ENCODE measurements at places on chromosomes 13 and 19.

DNA sequence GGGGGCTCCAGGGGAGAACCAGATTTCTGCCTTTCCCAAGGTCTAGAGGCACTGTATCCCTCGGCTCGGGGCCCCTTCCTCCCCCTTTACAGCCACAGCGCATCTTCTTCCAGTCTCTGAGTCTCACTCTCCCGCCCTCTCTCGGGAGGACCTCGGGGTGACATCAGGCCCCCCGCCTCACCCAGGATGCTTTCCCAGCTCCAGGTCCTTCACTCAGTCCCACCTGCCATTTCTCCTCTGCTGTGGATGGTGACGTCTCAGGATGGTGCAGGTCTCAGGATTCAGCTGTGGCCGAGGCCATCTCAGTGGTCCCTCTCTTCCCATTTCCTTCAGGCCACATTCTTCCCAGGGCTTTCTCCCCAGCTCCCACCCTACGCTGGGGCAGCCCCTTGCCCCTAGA lies 13.6 kb upstream of the KDM4B start:
- no peak for DNase-seq

- no peak for DNase-seq
These were observed 15.9 kb downstream of the SUGP1 start for GRCh38 chr19:19304186-19304965.

DNA sequence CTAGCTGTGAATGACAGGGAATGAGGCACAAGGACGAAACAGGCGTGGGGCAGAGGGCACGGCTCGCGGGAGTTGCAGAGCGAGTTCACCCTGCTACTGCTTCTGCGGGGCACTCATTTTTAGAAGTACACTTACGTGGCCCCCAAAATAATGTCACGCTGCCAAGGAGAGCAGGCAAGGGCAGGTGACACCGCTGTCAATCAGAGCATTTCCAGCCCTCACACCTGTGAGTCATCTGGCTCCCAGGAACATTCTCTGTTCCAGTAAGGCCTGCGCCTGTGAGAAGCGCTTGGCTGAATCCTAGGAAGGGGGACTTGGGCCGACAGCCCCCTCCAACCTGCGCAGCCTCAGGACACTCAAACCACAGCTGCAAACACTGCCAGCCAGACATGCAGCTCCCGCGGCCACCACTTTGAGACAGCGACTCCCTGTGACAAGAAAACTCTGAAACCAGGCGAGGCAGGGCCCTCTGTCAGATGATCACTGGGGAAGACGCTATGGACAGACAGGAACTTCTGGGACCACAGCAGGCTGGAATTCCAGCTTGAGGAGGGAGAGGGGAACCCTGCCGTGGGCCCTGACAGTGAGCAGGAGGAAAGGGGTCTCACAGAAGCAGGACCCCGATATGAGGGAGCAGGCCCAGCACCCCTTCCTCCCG lies 12.7 kb downstream of the DOT1L start:
- no peak for DNase-seq

DNA sequence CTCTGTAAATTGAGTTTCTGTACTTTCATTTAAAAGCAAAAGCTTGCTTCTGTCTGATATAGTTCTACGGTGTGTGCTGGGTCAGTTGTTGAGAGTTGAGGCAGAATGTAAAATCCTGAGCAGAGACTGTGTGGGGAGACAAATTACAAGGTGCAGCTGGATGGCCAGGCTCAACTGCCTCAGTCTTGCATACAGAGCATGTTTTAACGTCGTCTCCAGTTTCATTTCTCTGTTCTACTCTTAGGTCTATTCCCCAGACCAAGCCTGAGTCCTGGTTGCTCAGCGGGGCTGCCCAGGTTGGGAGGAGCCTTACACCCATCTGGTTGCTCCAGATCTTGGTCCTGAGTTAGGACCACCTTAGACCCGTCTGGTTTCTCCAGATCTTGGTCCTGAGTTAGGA lies 54.4 kb upstream of the MEDAG start:
- DNase-seq: no peak

- no peak for DNase-seq
These were observed 4.3 kb downstream of the PTOV1 start for GRCh38 chr19:49855277-49855675.

GRCh38 chr13:31225998-31226675 lies 26.4 kb downstream of the B3GLCT start:
- no peak for DNase-seq

GRCh38 chr13:25678398-25678797 lies 306.6 kb downstream of the ATP8A2 start:
- no peak for DNase-seq

GRCh38 chr13:23621316-23621645 lies 51.1 kb downstream of the TNFRSF19 start:
- no peak for DNase-seq

DNA sequence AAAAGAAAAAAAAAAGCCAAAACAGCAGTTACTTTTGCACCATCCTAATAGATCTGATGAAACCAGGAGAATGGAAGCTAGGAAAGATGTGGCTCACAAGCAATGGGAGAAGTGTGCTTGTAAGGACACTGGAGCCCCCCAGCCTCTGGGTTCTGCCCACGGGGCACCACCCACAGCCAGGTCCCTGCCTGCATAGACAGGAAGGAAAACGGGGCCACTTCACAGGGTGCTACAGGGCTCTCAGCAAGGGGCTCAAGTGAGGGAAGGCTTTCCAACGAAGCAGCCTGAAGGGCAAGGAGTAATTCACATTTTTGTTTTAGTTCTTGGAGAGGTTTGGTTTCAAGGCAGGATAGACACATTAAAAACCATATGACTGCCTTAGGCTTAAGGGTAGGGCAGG lies 42.7 kb downstream of the BRD4 start:
- DNase-seq: no peak

GRCh38 chr19:40155749-40156265 lies 35.4 kb upstream of the MAP3K10 start:
- DNase-seq: no peak

GRCh38 chr19:18520848-18521691 lies 800 bp downstream of the ELL start:
- no peak for DNase-seq

GRCh38 chr19:18263324-18264136 lies 10.7 kb downstream of the IQCN start:
- no peak for DNase-seq

DNA sequence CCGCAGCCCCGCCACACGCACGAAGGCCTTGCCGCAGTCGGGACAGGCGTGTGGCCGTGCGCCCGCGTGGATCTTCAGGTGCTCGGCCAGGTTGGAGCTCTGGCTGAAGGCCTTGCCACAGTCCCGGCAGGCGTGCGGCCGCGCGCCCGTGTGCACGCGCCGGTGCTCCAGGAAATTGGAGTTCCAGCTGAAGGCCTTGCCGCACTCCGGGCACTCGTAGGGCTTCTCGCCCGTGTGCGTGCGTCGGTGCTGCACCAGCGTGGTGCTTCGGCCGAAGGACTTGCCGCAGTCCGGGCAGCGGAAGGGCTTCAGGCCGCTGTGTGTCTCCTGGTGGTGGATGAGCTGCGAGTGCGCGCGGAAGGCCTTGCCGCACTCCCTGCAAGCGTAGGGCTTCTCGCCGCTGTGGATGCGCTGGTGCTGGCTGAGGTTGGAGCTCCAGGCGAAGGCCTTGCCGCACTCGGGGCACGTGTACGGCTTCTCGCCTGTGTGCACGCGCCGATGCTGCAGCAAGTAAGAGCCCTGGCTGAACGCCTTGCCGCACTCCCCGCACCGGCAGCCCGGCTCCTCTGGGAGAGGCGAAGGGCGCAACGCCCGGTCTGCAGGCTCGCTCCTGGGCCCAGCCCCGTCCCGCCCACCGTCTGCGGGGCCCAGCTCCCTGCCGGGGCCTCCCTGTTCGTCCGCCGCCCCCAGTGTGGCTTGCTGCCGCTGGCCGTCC lies 3.6 kb upstream of the A1BG start:
- DNase-seq: no peak

- no peak for DNase-seq
These were observed 98.6 kb downstream of the IRS2 start for GRCh38 chr13:109687559-109688448.

GRCh38 chr13:73776151-73776785 lies 357.9 kb downstream of the KLF12 start:
- DNase-seq: no peak

DNA sequence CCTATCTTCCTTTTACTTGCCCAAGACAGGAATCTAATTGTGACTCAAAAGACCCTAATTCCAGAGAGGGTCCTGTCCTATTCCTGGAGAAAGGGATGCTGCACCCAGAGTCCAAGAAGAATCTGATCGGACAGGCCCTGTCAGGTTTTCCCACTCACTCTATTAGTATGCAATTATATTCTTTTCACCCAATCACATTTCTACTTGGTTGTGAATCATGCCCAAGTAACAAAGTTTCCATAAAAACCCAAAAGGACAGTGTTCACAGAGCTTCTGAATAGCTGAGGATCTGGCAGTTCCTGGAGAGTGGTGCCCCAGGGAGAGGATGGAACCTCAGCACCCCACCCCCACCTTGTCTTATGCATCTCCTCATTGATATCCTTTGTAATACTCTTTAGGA lies 135.3 kb upstream of the SLITRK5 start:
- DNase-seq: no peak
